ENCODE measurements at places on chromosomes 12 and 14. TPM values are rescaled to one million over a fixed set of nuclear protein-coding genes. Genes with fewer than 3 reads are reported as not detected.

The SLC5A8 gene
- total RNA-seq = not detected

- H3K4me3 ChIP-seq = peak overlapping the region; percentile 62
- no peak for DNase-seq
- H3K4me1 ChIP-seq = peaks cover 17% of the 10 kb centered on the region
- no peaks in the 10 kb centered on the region for H3K36me3 ChIP-seq
- no peak overlapping the region for H3K27ac ChIP-seq
Measured at GRCh38 chr14:28785096-28785952, 18.7 kb downstream of the FOXG1 start.

GRCh38 chr14:92635896-92636295 lies 112.5 kb downstream of the LGMN start:
- no peak overlapping the region for H3K4me3 ChIP-seq
- H3K36me3 ChIP-seq = no peaks in the 10 kb centered on the region
- H3K27ac ChIP-seq = no peak overlapping the region
- peaks cover 18% of the 10 kb centered on the region for H3K4me1 ChIP-seq
- DNase-seq = no peak

The KLHDC2 gene
- 67.5 TPM for total RNA-seq

GRCh38 chr12:6529291-6529737 lies 5.0 kb upstream of the GAPDH start:
- DNase-seq = no peak
- H3K27me3 ChIP-seq = no peaks in the 10 kb centered on the region
- H3K4me3 ChIP-seq = no peak overlapping the region
- H3K4me1 ChIP-seq = peaks cover 22% of the 10 kb centered on the region

DNA sequence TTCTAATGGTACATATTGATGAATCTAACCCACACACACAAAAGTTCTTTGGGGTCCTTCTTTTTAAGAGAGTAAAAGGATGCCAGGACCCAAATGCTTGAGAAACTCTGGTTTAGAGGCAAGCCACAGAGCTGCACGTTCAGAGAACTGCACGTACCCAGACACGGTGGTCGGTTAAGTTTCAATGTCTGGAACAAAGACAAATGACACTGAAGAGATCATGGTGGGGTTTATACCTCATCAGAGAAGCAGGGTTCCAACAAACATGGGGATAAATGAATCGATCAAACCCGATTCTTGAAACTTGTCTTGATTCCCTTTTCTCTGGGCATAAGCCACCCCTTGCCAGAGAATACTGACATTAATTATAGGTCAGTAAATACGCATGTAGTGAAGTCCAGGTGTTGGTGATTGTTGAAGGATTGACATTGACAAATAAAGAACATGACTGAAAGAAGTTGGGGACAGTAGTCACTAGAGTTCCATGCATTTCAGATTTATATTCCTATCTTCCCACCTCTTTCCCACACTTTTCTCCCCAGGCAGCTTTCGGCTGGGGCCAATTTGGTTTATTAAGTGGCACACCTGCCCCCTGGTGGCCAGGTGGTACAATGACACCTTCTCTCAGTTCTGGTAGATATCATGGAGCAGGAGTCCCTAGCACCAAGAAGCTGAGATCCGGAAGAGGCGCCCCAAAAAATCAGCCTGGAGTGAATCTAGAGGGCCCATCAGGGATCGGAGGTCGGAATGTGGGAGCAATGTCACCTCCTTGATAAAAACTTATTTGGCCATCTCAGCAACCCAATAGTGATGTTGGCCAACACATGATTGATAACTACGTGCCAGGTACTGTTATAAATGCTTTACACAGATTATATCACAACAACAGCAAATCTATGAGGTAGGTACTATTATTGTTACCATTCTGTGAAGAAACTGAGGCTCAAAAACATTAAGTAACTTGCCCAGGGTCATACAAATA lies 17.8 kb upstream of the HDAC7 start:
- H3K27ac ChIP-seq = no peak overlapping the region
- no peaks in the 10 kb centered on the region for H3K36me3 ChIP-seq
- peaks cover 9% of the 10 kb centered on the region for H3K27me3 ChIP-seq
- peaks cover 13% of the 10 kb centered on the region for H3K4me1 ChIP-seq
- DNase-seq = no peak
- no peak overlapping the region for H3K4me3 ChIP-seq

The CCDC38 gene
- total RNA-seq = not detected

DNA sequence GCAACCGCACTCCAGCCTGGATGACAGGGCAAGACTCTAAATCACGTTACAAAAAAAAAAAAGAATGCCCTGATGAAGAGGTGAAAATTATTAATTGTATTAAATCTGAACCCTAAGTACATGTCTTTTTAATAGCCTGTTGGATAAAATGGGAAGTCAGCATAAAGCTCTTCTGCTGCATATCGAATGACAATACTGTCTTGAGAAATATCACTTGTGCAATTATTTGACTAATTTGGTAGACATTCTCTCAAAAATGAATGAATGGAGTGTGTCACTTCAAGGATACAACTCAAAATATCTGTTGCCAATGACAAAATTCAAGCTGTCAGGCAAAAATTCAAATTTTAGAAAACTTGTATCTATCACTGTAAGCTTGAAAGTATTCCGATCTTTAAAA lies 38.9 kb downstream of the DNAI7 start:
- peaks cover 8% of the 10 kb centered on the region for H3K27me3 ChIP-seq
- H3K27ac ChIP-seq = no peak overlapping the region
- H3K4me3 ChIP-seq = no peak overlapping the region
- no peak for DNase-seq

The AKAP5 gene
- total RNA-seq = 3.4 TPM

The PMCH gene
- not detected for total RNA-seq

- no peaks in the 10 kb centered on the region for H3K4me1 ChIP-seq
- peaks cover 5% of the 10 kb centered on the region for H3K36me3 ChIP-seq
- H3K27ac ChIP-seq = no peak overlapping the region
- no peak overlapping the region for H3K4me3 ChIP-seq
Measured at GRCh38 chr14:105099778-105100177, 34.5 kb upstream of the GPR132 start.

The SSPN gene
- 23.3 TPM for total RNA-seq

The KRT72 gene
- not detected for total RNA-seq

GRCh38 chr14:70807898-70808415 lies 1.4 kb downstream of the MAP3K9 start:
- peaks cover 21% of the 10 kb centered on the region for H3K27me3 ChIP-seq
- no peak for DNase-seq
- H3K27ac ChIP-seq = no peak overlapping the region
- no peaks in the 10 kb centered on the region for H3K36me3 ChIP-seq
- peak overlapping the region; percentile 68 for H3K4me3 ChIP-seq

- no peaks in the 10 kb centered on the region for H3K27me3 ChIP-seq
- no peak overlapping the region for H3K4me3 ChIP-seq
- H3K4me1 ChIP-seq = peaks cover 8% of the 10 kb centered on the region
- H3K36me3 ChIP-seq = no peaks in the 10 kb centered on the region
- H3K27ac ChIP-seq = no peak overlapping the region
- DNase-seq = no peak
Measured at GRCh38 chr12:18443768-18444437, 182.6 kb downstream of the PIK3C2G start.

DNA sequence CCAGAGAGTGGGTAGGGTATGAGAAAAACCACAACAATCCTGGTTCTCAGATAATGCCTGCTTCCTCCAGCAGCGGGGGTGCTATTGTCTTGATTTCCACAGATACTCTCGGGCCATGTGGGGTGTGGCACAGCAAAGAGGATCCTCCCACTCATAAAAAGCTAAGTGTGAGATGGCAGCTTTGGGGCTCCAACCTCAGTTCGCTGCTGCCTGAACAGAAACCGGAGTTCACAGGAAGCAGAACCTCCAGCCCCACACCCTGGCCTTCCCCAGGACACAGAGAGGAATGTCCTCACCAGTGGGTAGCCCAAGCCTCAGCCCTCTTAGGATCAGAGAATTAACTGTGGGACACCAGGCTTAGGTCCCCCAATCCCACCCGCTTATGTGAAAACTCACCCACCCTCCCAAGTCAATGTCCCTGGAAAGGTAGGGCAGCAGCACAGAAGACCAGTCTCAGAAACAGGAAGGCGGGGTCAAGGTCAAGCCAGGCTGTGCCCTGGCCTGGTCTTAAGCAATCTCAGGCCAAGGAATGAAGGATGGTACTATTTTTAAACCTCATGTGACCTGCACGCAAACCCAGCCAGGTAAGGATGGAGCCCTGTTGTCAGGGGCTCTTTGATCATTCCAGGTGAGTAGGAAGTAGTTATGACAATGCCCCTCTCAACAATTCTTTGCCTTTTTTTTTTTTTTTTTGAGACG lies 9.0 kb downstream of the KCTD10 start:
- H3K27ac ChIP-seq = no peak overlapping the region
- peaks cover 16% of the 10 kb centered on the region for H3K36me3 ChIP-seq
- DNase-seq = no peak
- peaks cover 28% of the 10 kb centered on the region for H3K4me1 ChIP-seq
- no peak overlapping the region for H3K4me3 ChIP-seq

DNA sequence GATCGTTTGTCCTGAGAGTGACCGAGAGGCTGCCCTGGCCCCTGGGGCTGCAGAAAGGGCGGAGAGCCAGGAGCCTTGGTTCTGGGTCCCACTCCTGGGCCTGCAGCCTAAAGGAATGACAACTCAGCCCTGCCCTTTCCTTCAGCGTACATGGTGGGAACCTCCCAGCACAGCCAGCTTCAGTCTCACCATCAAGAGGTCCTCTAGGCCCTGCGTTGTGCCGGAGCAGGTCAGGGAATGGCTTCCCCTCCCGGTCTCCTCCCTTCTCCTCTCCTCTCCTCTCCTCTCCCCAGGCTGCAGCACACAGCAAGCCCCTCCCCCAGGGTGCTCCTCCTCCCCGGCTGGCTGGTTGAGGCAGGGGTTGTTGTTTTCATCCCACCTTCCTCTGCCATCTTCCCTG lies 44.6 kb upstream of the TUNAR start:
- H3K27ac ChIP-seq = no peak overlapping the region
- no peak overlapping the region for H3K4me3 ChIP-seq
- H3K27me3 ChIP-seq = no peaks in the 10 kb centered on the region
- H3K4me1 ChIP-seq = peaks cover 38% of the 10 kb centered on the region
- DNase-seq = no peak

DNA sequence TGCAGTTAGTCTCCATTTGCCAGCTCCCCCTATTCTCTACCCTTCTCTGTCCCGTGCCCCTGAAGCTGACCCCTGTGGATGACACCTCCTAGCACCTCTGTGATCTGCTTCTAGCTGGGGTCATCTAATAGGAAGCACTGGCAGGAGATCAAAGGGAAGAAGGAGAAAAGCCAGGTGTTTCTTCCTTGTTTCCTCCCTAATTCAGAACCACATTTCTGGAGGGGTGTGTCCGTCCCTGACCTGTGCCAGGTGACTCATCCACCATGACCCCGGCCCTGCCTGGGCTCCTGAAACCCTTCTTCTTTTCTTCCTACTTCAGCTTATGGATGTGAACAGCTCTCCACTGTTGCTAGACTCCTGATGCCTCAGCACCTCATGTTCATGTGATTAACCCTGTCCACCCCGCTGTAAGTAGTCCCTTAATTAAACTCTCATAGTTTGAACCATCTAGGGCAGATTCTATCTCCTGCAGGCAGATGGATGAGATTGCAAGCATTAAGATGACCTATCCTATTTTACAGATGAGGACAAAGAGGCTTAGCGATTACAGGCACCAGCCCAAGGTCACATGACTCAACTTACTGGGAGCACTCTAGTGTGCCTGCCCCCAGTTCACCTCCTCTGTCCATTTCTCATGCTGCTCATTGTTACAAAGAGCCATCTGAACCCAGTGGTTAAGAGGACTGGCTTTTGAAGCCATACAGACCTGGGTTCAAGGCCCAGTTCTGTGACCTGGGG lies 770.5 kb downstream of the MED13L start:
- no peaks in the 10 kb centered on the region for H3K4me1 ChIP-seq
- H3K4me3 ChIP-seq = no peak overlapping the region
- H3K27me3 ChIP-seq = no peaks in the 10 kb centered on the region
- H3K27ac ChIP-seq = no peak overlapping the region
- DNase-seq = no peak

- peaks cover 3% of the 10 kb centered on the region for H3K4me1 ChIP-seq
- H3K27me3 ChIP-seq = peaks cover 6% of the 10 kb centered on the region
- no peak overlapping the region for H3K27ac ChIP-seq
Measured at GRCh38 chr12:42698213-42698612, 108.7 kb upstream of the PRICKLE1 start.

The LYZ gene
- total RNA-seq = 0.21 TPM

Data from osteocyte (in vitro differentiated cells).